ENCODE measurements at places on chromosomes 6 and 20. TPM values are rescaled to one million over a fixed set of nuclear protein-coding genes. Genes with fewer than 3 reads are reported as not detected.

GSTA4 gene
- 13.5 TPM for total RNA-seq

C2 gene
- 7.8 TPM for total RNA-seq

MAS1L gene
- not detected for total RNA-seq

TREM1 gene
- 1.4 TPM for total RNA-seq

- H3K4me1 ChIP-seq: no peaks in the 10 kb centered on the region
- H3K27me3 ChIP-seq: no peaks in the 10 kb centered on the region
- H3K4me3 ChIP-seq: peak overlapping the region; percentile 5
- DNase-seq: no peak
Measured at GRCh38 chr20:51097351-51098120, 74.6 kb upstream of the KCNG1 start.

- no peaks in the 10 kb centered on the region for H3K27me3 ChIP-seq
- no peaks in the 10 kb centered on the region for H3K36me3 ChIP-seq
- H3K27ac ChIP-seq: no peak overlapping the region
Measured at GRCh38 chr6:12478921-12479320, 188.8 kb downstream of the EDN1 start.

GRCh38 chr20:41143354-41143753 lies 6.0 kb downstream of the PLCG1 start:
- H3K4me1 ChIP-seq: no peaks in the 10 kb centered on the region
- H3K4me3 ChIP-seq: no peak overlapping the region
- H3K36me3 ChIP-seq: no peaks in the 10 kb centered on the region
- DNase-seq: no peak

GRCh38 chr6:819122-819521 lies 126.2 kb upstream of the EXOC2 start:
- no peaks in the 10 kb centered on the region for H3K36me3 ChIP-seq
- H3K4me3 ChIP-seq: no peak overlapping the region
- DNase-seq: no peak
- no peaks in the 10 kb centered on the region for H3K4me1 ChIP-seq

DNA sequence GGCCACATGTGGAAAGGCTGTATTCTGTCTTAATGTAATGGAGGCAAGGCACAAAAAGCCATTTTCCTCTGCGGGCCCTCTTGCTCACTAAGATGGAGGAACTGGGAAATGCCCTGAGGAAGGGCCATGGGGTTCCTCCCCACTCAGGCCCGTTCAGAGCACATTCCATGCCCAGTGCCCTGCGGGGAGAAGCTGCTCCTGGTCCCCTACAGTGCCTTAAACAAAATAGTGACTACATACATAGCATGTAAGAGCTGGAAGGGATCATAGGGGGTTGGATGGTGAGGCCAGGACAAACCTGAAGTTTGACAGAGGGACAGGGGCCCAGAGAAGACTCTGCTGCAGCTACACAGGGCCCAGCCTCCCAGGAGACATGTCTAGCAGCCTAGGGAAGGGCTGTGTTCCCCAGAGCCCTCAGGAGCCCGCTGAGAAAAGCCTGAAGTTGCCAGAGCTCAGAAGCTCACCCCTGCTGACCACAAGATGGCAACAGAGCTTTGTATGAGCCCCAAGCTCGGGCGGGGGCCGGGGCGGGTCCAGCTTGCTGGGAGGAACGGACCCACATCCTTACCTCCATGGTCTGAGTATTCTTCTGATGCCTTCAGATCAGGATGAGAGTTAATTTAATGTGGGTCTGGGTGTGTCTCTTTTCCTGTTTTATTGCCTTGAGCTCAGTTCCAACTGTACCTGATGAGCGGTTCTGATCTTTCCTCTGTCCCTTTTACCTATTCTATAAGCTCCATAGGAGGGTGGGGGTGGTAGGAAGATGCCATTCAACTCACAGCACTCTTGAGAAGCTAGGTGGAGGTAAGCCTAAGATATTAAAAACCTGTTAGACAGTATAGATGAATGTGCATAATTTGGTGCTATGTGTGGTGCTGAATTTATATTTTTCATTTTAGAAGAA lies 242.9 kb downstream of the CDC5L start:
- H3K4me3 ChIP-seq: no peak overlapping the region
- H3K4me1 ChIP-seq: peaks cover 4% of the 10 kb centered on the region
- no peaks in the 10 kb centered on the region for H3K36me3 ChIP-seq

DNA sequence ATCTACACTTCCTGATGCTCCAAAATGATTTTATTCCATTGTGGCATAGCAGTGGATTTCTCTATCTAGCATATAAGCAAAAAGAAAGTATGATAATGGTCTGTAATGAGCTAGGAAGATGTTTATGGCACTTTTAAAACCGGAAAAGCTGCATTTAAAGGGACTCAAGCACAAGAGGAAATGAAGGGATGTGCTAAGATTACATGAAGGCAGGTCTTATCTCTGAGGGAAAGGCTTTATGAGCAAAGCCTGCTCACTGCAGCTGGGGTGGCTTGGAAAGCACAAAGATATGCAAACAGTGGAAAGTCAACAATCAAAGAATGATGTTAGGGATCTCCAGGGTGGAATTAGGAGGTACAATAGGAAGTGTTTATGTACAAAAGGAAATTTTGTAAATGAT lies 138.2 kb downstream of the TENT5A start:
- H3K4me1 ChIP-seq: no peaks in the 10 kb centered on the region
- H3K36me3 ChIP-seq: no peaks in the 10 kb centered on the region
- DNase-seq: peak; percentile 61
- no peak overlapping the region for H3K4me3 ChIP-seq

GRCh38 chr6:24100024-24100769 lies 25.8 kb upstream of the NRSN1 start:
- no peak overlapping the region for H3K4me3 ChIP-seq
- H3K27me3 ChIP-seq: no peaks in the 10 kb centered on the region
- H3K4me1 ChIP-seq: no peaks in the 10 kb centered on the region
- no peaks in the 10 kb centered on the region for H3K36me3 ChIP-seq
- H3K27ac ChIP-seq: no peak overlapping the region

Data from colonic mucosa (tissue), 4 donors.